NCI-H1105 treated with DMSO at 0.1 percent for 48 hours (cell line): ENCODE measurements at places on chromosomes 2 and 18.

- no peak for DNase-seq
These were observed 59.1 kb downstream of the EFEMP1 start for GRCh38 chr2:55864351-55865084.

GRCh38 chr18:31942999-31943877, at the start of gene TRAPPC8:
TSS of gene TRAPPC8 (minus strand) at chr18:31943128. CDS start at chr18:31942764, 364 bp downstream.
- peak; percentile 98 for DNase-seq

- no peak for DNase-seq
These were observed 16.7 kb downstream of the HK2 start for GRCh38 chr2:74850496-74851190.

GRCh38 chr2:72340665-72341064, 193.0 kb upstream of the CYP26B1 start:
- DNase-seq, result no peak

DNA sequence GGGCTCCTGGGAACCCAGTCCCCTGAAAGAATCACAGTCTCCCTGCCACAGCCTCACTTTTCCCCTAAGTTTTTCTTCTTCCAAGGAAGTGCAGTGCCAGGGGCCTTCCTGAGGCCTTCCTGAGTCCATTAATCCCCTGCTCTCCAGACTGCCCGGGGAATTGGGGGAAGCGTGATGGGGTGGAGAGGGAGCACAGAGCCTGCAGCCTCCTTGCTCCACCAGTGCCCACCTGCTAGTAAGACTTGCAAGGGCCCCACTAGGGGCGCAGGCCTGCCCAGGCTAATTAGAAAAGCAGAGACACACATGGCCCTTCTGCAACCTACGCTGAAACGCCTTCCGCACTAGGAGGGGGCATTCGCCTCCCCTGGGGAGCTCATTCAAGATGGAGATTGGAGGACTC, 110.6 kb downstream of the MRO start:
- no peak for DNase-seq

DNA sequence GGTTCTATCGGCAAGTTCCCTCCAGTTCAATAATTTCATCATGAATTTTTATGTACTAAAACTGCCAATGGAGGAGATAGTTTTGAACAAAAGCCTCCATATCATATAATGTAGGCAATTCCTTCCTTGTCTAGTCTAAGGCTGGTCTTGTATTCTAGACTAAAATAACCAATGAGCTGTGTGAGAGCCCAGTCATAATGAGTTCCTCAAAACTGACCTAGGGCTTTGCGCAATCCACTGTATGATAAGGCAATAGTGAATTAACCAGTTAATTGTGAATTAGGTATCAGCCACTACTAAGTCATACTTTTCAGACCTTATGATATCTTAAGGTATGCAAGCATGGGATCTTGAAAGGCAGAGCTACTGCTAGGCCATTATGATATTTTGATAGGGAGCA, 7.6 kb upstream of the UXS1 start:
- no peak for DNase-seq

- DNase-seq, result no peak
These were observed 73.1 kb downstream of the MBD2 start for GRCh38 chr18:54151376-54151775.
